ENCODE measurements at places on chromosomes 4 and X. TPM values are rescaled to one million over a fixed set of nuclear protein-coding genes. Genes with fewer than 3 reads are reported as not detected.

GRCh38 chr4:129583868-129584267 lies 487.9 kb downstream of the C4orf33 start:
- no peak for DNase-seq

- peak; percentile 54 for DNase-seq
Observed at GRCh38 chrX:153875391-153876111, 10.4 kb downstream of the L1CAM start.

- no peak for DNase-seq
Observed at GRCh38 chr4:169313732-169314131, 43.0 kb upstream of the SH3RF1 start.

DNA sequence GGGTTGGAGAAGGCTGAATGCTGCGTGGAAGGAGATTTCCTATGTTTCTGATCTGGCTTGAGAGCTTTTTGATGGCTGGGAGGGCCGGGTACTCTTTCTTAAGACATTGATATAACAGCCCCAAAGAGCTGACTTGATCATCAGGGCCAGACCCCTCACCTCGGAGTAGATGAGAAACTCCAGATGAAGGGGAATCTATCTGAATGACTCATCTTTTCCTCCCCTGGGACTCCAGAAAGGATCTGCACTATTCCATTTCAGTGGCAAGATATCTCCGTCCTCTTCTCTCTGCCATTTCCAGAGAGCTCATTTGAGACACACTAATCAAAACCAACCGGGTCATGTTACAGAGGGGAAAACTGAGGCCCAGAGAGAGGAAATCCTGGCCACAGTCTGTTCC lies 92.9 kb upstream of the MSX1 start:
- no peak for DNase-seq

DNA sequence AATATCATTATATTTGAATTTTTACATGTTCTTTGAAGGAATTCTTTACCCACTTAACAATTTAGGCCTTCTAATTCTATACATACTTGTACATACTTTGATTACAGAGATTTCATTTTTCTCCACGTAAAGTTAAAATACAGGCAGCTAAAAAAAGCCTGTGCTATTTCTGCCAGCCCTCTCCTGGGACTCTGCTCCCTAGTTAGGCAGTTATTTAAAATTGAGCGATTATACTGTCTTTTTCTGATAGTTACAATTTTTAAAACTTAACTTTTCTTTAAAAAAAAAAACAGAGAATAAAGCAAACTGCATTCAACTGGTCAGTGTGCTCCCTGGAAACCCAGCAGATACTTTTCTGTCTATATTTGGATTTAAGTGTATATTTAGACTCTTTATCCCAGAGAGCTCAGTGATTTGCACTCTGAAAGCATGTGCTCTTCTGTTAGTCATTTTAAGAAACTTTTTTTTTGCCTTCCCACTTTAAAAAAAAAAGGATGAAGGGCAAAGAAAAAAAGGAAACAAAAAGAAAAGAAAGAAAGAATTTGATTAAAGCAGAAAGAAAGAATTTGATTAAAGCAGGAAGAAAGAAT lies 18.1 kb upstream of the FAM241A start:
- DNase-seq: no peak

BGN gene
- not detected for total RNA-seq

CXCL1 gene
- total RNA-seq: 267 TPM

CCDC158 gene
- total RNA-seq: not detected

Measured in PC-3 (cell line).